ENCODE measurements at places on chromosomes 2 and 18.

DNA sequence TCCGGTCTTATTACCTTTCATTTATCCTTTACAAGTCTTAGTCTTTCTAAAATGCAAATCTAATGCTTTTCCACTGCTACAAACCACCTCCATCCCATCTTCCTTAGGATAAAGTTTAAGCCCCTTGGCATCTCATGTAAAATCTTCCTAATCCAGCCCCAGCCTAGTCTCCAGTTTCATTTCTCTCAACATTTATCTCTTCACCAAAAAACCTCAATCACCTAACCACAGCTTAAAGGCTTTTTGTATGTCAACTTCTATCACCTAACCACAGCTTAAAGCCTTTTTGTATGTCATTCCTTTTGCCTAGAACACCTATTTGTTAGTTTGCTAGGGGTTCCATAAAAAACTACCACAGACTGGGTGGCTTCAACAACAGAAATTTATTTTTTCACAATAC, 4.2 kb downstream of the TRAK2 start:
- no peak for DNase-seq

DNA sequence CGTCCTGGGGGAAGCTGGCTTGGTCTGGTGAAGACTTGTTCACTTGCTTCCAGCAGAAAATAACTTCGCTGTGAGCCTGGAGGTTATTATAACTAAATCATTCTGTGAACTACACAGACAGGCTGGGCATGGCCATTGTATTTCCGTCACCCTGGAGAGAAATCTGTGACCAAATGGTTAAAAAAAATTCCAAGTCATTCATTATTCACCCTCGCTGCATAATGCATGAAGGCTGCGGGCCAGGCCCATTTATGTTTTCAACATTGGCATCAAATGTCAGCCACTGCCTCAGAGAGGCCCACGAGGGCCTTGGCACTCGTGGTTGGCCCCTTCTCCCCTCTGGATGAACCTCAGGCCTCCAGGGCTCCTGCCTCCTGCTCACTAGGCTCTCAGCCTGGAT, 57.7 kb downstream of the RRM2 start:
- DNase-seq = no peak

DNA sequence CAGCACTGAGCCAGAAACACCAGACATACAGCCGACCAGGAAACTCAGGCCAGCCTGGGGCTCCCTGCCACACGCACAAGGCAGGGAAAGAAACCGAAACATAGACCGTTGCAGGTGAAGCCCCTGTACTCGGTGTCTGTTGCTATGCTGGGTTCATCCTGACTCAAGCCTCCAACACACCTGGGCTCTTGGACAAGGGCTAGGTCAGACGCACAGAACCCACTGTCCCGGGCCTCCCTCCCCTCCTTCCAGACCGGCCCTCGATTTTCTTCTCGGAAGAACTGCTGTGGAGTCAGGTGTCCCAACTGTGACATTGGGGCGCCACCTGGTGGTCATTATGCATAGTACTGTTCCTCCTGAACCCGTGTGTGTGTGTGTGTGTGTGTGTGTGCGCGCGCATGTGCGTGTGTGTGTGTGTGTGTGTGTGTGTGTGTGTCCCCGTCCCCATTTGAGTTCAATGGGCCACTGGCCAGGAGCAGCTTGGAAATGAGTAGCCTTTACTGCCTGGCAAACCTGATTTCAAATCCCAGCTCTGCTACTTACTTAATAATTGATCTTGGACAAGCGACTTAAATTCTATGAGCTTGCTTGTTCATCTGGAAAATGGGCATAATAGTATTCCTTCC, 55.4 kb upstream of the GLI2 start:
- DNase-seq = peak; percentile 52

DNA sequence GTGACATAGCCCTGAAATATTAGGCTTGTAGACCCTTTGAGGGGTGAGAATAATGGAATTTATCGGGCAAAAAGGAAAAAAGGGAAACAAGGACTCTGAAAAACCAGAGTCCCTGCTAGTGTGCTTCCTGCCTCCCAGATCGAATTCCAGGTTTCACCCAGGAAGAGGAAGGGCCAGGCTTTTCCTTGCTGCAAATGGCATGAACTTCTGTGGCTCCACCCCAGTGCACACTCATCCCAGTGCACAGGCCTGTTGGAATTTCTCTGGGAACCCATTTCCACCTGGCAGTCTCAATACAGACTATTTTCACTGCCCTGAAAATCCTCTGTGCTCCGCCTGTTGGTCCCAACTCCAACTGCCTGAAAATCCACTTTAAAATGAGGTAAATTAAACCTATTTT, 29.9 kb downstream of the C18orf54 start:
- DNase-seq = no peak

GRCh38 chr2:103627301-103627700, 865.5 kb downstream of the TMEM182 start:
- DNase-seq = no peak

DNA sequence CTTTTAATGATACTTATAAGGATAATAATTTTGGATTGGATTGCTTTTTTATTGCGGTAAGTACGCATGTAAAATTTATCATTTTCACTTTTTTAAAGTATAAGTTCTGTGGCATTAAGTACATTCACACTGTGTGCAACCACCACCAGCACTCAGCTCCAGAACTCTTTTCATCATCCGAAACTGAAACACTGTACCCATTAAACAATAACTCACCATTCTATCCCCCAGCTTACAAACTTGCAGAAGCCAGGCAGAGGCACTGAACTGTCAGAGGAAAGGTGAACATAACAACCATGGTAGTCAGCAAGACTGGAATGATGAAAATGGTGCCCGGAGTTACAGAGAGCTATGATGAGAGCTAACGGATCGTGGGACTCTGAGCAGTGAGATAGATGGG, 465.9 kb downstream of the ADCYAP1 start:
- DNase-seq = no peak

DNA sequence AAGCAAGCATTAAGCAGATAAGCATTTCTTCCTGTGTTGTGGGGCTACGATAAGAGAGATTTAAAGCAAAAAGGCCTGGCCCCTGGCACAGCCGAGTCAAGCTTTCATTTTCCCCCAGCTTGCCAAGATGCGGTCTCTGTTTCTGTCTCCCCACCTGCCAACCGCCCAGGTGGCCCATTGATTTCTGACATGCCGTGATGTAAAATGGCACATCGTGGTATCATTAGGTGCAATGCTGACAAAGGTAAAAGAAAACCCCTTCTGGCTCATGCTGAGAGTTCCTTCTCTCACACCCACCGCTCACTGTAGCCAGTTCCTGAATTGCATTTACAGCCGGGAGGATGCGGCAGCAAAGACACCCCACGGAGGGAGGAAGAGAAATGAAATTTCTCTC, 62.8 kb downstream of the BOD1L2 start:
- no peak for DNase-seq

- no peak for DNase-seq
These were observed 52.3 kb downstream of the PARD6G start for GRCh38 chr18:80194874-80195570.

GRCh38 chr18:49082714-49083688, 132.2 kb upstream of the SMAD7 start:
- DNase-seq = no peak

GRCh38 chr18:38807915-38808314, 1242.3 kb upstream of the CELF4 start:
- no peak for DNase-seq

- DNase-seq = no peak
These were observed 294.9 kb upstream of the CYRIA start for GRCh38 chr2:16960579-16960978.
